SK-MEL-5 (cell line): ENCODE measurements at places on chromosomes 2 and 18.

DNA sequence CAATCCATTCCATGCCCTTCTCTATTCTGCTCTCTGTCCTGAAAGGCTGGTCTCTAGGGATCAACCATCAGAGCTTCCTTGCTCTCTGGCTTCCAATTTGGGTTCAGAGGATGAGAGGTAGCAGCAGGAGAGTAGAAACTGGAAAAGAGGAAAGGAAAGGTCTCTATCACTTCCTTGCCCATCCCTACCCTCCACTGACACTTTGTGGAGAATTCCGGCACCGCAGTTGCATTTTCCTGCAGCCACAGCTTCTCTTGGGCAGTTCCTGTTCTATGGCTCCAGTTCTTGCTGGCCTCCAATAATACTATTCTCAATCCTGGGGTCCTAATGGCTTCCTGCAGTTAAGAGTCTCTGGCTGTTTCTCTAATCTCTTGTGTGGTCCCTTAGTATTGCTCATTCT, 13.3 kb upstream of the IMPACT start:
- DNase-seq, result peak; percentile 67

- no peak for DNase-seq
These were observed 1785.3 kb upstream of the CELF4 start for GRCh38 chr18:39350945-39351344.

- DNase-seq, result no peak
These were observed 134.1 kb upstream of the SIX3 start for GRCh38 chr2:44807201-44808025.

GRCh38 chr2:8590938-8591337, 90.9 kb upstream of the ID2 start:
- DNase-seq, result peak; percentile 30

DNA sequence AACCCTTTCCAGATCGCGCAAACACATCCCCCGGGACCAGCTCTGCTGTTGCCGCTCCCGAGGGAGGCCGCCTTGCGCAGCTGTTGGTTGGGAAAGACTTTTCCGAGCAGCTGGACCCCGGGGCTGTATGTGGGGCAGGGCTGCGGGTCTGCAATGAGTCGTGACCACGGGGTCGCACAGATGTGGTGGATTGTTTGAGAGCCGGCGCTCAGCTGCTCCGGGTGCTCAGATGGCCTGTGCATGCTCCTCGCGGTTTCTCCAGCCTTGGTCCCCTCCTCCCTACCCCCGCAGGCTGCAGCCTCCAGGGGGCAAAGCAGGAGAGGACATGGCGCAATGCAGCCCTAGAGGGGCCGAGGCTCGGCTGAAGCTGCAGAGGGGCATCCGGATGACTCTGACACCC, 105.2 kb upstream of the OTOS start:
- DNase-seq, result no peak

DNA sequence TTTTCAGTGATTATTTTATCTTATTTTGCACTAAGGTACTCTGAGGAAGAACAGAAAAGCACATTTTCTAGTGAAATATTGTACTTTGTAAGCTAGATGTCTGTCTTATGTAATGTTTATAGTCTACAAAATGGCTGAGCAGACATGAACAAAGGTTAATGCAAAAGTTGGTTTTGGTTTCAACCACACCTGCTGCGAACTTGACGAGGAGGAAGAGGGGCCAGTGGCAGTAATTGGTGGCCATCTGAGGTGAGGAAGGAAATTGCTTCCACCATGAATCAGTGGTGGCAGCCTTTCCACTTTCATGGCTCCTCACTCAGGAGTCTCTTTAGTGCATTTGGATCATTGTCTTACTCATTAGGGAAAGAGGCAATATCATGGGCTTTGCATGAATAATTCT, 894.2 kb downstream of the CNTNAP5 start:
- no peak for DNase-seq
